ENCODE measurements at places on chromosomes 16 and 17.

DNA sequence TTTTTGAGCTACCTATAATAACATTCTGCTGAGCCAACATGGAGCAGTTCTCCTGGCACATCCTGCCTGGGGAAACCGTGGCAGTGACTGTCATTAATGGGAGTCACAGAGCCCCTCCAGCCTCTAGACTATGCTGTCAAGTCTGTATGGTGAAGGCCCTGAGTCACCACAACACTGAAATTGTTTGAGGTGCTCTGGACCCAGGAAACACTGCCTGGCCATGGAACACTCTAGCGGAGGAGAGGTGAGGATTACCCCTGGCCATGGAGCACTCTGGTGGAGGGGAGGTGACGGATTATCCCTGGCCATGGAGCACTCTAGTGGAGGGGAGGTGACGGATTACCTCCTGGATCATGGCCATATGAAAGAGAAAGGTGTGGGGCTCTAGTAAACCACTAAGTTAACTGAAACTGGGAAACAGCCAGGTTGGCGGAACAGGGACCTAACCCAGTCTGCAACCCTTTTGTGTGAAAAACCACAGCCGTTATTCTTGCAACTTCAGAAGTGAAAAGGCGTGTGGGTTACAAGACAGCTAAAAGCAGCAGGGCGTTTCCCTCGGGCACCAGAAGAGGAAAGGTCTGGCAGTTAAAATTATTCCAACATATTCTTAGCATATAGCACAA, 156.7 kb downstream of the KCNJ12 start:
- peaks cover 26% of the 10 kb centered on the region for H3K36me3 ChIP-seq
- DNase-seq, result peak; percentile 50
- H3K4me1 ChIP-seq, result peaks cover 13% of the 10 kb centered on the region

DNA sequence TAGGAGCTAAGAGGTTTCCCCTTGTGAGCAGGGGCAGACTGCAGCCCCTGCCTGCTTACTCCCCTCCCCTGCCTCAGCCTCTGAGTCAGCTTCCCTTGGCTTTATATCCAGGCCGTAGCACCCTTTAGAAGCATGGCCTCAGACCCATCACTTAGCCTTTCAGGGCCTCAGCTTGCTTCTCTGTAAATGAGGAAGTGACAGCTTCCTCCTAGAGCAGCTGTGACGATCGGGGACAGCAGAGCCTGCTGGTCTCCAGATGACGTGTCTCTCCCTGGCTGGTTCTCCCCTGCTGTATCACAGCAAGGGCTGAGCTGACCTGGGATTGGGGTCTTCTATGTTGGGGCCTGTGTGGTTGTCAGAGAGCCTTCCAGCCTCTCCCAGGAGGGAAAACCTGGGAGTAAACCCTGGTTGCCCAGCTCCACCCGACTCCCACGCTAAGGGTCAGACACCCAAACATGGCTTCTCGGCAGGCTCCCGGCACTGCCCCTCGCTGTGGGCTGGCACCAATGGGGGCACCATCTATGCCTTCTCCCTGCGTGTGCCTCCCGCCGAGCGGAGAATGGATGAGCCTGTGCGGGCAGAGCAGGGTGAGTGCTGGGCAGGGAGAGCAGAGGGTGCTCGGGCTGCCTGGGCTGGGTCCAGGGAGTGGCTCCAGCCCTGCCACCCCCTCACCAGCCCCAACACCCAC, 16.3 kb upstream of the MYO15B start:
- H3K36me3 ChIP-seq, result no peaks in the 10 kb centered on the region
- DNase-seq, result peak; percentile 75
- H3K4me1 ChIP-seq, result peaks cover 8% of the 10 kb centered on the region
- H3K4me3 ChIP-seq, result no peak overlapping the region

DNA sequence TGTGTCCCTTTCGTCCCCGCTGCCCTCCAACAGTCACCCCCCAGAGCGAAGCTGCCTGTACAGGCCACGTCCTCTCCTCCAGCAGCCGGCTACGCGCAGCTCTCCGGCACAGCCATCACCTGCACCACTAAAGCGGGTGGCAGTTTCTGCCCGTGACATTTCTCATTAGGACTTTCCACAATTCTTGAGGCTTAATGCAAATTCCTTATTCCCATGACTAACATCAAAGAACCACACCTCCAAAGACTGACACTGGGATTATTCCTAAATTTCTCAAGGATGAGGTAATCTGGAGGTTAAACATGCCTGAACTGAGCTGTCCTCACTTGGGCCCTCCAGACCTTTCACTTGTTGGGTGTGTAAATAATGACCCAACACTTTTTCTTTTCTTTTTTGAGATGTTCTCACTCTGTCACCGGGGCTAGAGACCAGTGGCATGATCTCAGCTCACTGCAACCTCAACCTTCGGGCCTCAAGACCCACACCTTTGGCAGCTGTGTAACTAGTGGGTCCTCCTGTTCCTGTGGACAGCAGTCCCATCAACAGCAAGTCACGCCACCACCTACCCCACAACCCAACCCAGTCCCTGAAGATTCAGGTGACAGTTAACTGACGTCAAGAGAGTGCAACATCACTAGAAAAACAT, 11.7 kb downstream of the ANKRD11 start:
- peaks cover 84% of the 10 kb centered on the region for H3K4me1 ChIP-seq
- H3K27ac ChIP-seq, result peak overlapping the region; percentile 37
- H3K36me3 ChIP-seq, result peaks cover 37% of the 10 kb centered on the region
- DNase-seq, result no peak
- no peak overlapping the region for H3K4me3 ChIP-seq

GRCh38 chr16:2855536-2855935, 2.4 kb downstream of the PRSS22 start:
- peaks cover 4% of the 10 kb centered on the region for H3K4me1 ChIP-seq
- peaks cover 3% of the 10 kb centered on the region for H3K36me3 ChIP-seq
- no peak overlapping the region for H3K27ac ChIP-seq
- no peak overlapping the region for H3K4me3 ChIP-seq

DNA sequence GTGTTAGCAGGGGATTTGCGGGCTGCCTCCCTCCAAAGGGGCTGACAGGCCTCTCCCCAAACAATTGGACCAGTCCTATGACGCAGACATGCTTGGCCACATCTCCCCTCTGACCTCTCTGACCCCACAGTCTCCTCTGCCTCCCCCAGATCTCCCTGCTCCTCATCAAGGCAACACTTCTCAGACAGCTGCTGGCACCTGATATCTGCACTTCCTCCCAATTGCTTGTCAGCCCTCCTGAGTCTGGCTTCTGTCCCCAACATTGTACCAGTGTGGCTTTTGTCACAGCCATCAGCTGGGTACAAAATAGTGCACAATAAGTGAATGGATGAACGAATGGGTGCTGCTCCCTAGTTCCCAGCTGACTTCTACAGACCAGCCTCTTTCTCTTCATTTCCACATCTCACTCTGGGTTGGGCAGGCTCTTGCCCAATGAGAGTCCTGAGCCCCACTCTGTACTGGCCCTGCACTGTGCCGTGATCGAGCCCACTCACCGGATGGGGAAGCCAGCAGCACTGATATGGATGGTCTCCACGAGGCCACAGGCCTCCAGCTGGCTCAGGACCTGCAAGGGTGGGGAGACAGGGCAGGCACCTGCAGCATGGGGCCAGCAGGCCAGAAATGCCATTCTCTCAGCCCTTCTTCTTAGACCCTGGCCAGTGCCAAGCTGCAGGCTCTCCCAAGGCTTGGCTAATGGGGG, 17.1 kb downstream of the ZNHIT3 start:
- peaks cover 4% of the 10 kb centered on the region for H3K4me1 ChIP-seq
- H3K36me3 ChIP-seq, result peaks cover 24% of the 10 kb centered on the region
- no peak overlapping the region for H3K27ac ChIP-seq
- no peaks in the 10 kb centered on the region for H3K27me3 ChIP-seq

- DNase-seq, result no peak
- H3K27me3 ChIP-seq, result no peaks in the 10 kb centered on the region
- H3K4me3 ChIP-seq, result no peak overlapping the region
- H3K27ac ChIP-seq, result no peak overlapping the region
- H3K4me1 ChIP-seq, result no peaks in the 10 kb centered on the region
These were observed 75.5 kb upstream of the TBX2 start for GRCh38 chr17:61323909-61324868.

DNA sequence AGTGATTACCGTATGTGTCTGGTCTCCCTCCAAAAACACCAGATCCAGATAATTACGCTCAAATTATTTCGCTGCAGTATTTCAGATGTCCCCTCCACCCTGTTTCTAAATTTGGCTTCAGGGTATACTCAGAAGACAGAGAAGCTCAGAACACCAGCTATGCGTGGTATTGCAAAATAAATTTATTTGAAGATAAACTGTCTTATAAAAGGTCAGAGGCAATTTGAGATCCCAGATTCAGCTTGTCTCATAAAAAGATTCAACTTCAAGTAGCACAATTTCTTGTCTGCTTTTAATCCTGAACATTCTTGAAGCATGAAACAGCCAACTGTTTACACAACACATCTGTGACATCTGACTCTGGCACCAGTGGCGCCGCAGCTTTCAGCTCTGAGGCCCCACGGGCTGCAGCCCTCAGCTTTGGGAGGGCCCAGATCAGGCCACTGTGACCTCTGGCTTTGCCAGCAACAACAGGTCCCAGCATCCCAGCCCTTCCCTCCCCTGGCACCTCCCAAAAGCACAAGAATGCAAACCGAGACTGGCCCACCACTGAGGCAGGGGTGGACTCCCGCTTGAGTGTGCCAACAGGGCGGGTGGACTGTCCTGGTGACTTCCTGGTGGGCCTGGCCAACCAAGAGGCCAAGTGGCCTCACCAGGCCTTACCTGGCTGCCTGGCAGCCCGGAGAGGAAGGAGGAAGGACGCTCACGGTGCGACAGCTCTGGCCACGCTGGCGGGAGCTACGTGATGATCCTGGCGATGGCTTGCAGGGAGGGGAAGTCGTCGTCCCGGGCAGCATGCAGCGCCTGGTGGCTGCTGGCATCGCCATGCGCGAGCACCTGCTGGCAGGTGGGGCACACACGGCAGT, 8.0 kb downstream of the SYNGR3 start:
- DNase-seq, result no peak
- H3K27me3 ChIP-seq, result no peaks in the 10 kb centered on the region
- peaks cover 15% of the 10 kb centered on the region for H3K4me1 ChIP-seq

GRCh38 chr17:65345261-65346005, 208.3 kb downstream of the RGS9 start:
- no peak for DNase-seq
- no peak overlapping the region for H3K27ac ChIP-seq
- peaks cover 2% of the 10 kb centered on the region for H3K36me3 ChIP-seq
- H3K4me1 ChIP-seq, result no peaks in the 10 kb centered on the region

DNA sequence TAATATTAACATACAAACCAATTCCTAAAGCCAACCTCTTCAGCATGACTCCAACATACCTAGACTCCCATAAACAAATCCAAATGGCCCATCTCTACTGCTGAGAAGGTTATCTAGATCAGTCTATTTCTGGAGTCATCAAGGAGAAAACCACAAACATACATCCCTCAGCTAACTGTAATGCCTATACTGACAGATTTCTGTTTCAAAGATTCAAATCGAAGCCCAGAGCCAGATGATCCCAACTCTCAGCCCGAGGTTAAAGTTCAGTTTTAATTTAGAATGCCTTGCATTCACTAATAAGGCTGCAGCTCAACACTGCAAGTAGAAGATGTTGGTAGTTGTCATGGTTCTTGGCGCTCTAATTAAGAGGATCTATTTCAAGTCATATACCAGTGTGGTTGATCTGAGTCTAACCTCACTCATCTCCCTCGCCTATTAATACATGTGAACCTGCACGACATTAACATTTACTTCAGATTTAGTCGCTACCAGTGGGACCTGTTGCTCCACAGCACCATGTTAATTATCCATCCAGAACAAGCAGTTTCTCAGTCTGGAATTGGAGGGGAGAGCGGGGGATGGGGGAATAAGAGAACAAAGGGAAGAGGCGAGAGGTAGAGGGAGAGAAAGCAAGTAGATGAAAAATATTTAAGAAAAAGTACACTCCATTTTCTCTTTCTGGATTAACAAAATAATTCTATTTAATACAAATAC, 15.4 kb downstream of the PHF12 start:
- no peak overlapping the region for H3K27ac ChIP-seq
- no peaks in the 10 kb centered on the region for H3K27me3 ChIP-seq
- H3K36me3 ChIP-seq, result peaks cover 37% of the 10 kb centered on the region
- H3K4me3 ChIP-seq, result no peak overlapping the region
- peaks cover 47% of the 10 kb centered on the region for H3K4me1 ChIP-seq

DNA sequence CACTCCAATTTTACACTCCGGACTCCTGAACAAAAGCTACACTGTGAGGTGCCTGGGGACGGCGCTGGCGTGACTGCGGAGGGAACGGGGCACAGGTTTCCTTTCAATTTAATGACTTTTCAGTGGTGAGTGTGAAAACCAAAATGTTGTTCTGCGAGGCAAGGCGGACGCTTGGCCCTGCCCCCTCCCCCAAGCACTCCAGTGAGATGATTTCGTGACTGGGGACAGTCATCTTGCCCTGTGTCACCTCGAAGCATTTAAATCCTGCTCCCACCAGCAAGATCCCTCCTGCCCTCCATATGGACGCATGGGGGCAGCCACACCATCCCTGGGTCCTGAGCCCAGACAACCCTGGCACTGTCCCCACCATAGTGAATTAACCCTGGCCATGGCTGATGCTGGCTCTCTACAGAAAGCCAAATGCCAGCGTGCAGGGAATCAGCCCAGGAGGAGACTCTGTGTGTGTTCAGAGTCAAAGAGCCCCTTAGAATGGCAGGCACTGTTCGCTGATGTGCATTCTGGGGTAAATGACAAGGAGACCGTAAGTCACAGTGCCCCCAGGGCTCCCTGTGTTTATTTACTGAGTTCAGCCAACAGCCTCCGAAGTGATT, 41.0 kb downstream of the C16orf95 start:
- H3K36me3 ChIP-seq, result no peaks in the 10 kb centered on the region
- peaks cover 31% of the 10 kb centered on the region for H3K4me1 ChIP-seq
- DNase-seq, result peak; percentile 51
- peaks cover 2% of the 10 kb centered on the region for H3K27me3 ChIP-seq

DNA sequence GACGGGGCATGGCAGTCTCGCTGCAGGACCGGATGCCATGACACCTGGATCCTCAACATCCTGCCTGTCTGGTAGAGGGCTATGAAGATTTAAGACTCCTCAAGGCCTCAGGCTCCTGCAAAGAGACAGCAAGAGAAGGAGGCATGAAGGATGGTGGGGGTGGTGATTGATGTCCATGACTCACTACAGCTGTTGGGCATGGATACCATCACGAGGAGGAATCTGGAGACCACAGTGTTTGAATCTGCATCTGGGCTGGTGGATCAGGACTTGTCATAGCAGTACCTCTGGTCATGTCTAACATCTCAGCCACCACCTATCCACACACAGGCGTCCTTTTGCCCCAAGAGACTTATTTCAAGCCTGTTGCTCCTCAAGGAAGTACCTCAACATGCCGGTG, 50.2 kb upstream of the WSCD1 start:
- no peak overlapping the region for H3K27ac ChIP-seq
- no peaks in the 10 kb centered on the region for H3K4me1 ChIP-seq
- H3K4me3 ChIP-seq, result no peak overlapping the region
- DNase-seq, result no peak
